Fibroblast of skin of left biceps (primary cell): ENCODE measurements at places on chromosomes 2 and 18.

DNA sequence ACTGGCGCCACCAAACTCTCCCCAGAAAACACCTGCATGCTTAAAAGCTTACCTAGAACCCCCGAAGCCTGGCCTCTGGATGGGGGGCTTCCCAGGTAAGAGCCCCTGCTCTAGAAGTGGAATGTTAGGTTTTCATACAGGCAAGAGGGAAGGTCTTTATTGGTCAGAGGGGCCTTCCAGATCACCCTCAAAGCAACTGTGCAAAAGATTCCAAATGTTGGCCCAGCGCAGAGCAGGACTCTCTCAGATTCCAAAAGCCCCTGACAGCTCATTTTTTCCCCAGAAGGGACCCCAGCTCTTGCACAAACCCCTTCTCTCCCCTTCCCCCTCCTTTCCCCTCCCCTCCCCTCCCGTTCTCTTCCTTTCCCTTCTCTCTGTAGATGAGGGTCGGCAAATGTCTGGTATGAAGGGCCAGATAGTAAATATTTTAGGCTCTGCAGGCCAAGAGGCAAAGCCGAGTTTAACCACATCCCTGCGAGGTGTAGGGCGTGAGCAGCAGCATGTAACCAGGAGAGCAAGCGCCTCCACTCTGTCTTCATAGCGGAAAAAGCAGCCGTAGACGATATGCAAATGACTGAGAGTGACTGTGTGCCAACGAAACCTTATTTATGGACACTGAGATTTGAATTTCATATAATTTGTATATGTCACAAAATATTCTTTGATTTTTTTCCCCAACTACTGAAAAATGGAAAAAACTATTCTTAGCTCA lies 116.9 kb downstream of the SMAD7 start:
- no peak for DNase-seq

GRCh38 chr18:73136134-73136533 lies 268.3 kb upstream of the NETO1 start:
- no peak for DNase-seq

DNA sequence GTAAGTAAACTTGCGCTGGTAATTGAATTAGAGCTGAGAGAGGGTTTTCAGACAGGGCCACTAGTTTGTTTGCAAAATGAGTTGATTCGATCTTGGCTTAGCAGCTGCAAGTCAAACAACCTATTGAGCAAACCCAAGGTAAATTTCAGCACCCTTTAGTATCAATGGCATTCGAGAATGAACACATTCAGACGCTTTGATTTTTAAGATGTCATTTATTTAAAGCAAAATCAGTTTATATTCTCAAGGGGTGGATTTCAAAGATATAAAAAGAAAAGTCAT lies 44.2 kb downstream of the TGIF1 start:
- no peak for DNase-seq

GRCh38 chr2:236661762-236662110 lies 92.1 kb downstream of the ACKR3 start:
- DNase-seq = no peak

DNA sequence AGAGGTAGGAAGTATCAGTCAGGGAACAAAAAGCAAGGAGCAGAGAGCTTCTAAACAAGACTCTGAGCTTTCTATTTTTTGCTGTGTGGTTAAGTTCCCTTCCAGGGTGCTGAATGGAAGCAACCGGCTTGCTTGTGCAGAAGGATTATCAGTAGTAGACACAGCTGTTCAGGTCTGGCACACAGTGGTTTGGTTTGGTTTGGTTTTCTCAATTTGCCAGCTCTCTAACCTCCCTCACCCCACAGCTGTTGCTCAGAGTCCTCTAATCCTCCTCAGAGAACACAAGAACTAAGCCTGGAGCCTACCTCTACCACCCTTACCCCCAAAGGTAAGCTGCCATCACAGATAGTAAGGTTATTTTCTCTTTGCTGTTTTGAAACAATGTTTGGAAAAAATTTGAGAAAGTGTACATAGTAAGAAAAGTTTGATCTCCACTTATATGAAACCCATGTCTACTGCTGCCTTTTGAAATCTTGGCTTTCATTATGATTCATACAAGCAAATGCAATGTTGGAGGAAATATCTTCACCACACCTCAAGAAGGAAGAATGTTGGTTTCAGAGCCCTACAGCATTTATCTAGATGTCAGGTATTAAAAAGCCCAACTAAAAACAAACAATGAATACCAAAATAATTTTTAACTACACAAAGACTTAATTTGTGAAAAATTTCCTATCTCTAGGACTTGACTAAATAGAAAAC lies 255.3 kb downstream of the NR4A2 start:
- DNase-seq = no peak

GRCh38 chr18:40868110-40868858 lies 1086.8 kb upstream of the PIK3C3 start:
- DNase-seq = no peak

DNA sequence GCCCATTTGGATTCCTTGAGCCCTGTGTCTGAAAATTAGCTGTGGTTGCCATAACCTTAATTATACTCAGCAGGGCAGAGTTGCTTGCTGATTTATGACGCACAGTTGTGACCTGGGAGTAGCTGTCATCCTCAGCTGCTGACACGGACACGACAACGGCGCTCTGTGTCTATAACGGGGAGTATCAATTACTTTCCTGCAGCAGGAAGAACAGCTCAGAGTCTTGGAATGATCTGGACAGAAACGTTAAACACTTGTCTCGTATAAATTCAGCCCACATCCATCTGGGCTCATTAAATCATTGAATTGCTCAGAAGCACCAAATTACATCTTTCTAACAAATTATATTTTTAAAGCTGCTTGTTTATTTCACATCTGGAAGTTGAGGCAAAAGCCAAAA lies 116.3 kb downstream of the SEPTIN10 start:
- DNase-seq = peak; percentile 36

DNA sequence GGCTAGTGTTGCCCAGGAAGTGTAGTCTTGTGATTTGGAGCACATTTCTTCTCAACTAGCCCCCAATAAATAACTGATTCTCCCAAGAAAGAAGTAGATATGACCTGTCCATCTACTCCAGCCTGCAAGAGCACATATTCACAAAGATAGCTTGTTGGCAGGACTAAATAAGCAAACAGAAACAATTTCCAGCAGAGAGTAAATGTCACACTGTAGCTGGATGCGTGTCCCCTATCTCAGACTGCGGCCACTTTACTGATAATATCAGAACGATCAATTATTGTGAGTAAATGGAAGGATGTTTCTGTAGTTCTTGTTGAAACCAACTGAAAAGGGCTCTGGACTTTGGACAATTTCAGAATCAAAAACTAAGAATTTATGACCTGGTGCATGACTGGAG lies 97.9 kb downstream of the PIEZO2 start:
- no peak for DNase-seq

DNA sequence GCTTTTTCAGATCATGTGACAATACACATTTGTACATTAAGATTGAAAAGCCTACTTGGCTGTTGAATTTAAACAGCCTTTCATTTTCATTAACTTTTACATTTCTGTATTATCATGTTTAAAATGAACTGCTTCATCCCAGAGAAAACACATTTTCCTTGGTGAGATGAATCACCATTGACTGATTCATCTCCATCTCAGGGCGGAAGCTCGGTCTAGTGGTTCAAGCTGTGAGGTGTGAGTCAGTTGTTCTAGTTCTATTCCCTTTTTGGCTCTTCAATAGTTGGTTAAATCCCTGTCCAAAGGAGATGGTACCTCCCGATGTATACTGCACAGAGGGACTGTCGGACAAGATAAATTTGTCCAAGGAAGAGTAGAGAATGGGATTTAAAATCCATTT lies 189.7 kb downstream of the ADCYAP1 start:
- DNase-seq = peak; percentile 4

DNA sequence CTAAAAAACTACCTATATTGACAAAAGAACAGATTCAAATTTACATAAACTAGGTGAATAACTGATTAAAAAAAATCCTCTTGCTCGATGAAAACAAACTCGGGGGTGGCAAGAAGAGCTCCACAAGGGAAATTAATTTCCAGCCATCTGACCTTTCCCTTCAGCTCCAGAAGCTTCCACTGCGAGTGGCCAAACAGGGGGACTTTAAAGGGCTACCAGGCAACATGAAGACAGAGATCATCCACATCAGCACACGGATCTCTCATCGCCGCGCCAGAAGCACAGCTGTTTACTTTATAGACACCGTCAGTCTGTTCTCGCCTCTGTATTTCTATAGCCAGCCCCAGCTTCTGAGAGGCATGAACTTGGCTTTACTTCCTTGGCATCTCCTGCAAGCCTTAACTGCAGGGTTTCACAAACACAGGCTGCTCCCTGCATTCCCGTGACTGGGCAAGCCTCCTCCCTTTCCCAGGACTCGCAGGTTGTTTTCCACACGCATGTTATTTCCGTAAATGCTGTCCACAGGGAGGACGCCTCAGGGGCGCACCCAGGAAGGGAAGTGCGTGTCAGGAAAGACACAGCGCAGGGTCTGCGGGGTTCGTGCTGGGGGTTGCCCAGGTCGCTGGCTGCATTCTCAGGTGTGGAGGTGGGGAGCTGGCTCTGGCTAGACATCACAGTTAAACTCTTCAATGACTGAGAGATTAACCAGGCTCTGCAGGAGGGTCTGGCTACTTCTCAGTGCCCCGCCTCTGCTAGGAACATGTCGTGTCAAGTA lies 85.0 kb downstream of the USP40 start:
- DNase-seq = no peak

DNA sequence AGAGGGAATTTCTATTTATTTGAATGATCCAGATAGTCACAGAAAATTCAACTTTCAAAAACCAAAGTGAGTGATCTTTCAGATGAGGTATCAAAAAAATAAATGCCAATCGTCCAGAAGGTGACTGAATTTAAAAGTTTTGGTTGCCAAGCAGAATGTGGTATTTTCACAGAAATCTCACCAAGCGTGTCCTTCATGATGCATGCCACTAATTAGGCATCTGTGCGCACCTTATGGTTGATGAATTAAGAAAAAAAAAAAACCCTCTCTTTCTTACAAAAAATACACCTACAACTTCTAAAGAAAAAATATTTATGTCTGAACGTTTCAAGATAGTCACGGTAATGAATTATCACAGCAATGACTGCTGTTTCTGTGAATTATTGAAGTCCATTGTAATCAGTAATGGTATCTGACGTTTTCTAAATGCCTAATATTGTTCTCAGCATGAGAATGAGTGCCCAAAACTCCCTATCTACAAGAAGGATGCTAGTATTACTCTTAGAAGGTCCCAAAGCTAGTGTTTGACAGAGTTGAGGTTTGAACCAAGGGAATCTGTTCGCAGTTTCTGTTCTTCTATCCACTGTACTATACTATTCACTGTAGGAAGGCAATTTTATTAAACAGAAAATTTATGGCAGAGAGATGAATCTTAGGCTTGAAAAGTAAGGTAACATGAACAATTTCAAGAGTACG lies 219.6 kb upstream of the NETO1 start:
- no peak for DNase-seq

GRCh38 chr2:85748039-85748734 lies 5.6 kb upstream of the ATOH8 start:
- DNase-seq = no peak

DNA sequence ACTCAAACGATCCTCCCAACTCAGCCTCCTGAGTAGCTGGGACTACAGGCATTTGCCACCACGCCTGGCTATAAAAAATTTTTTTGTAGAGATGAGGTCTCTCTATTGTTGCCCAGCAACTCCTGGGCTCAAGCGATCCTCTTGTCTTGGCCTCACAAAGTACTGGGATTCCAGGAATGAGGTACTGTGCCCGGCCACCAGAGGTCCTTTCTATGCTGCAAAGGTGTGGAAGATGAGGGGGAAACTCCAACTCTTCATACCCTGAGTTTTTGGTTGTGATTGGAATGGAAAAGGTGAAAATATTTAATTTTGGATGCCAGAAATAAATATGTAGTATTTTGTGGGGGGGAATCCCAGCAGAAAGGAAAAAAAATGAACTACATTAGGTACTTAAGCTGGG lies 36.0 kb downstream of the MRPL33 start:
- DNase-seq = no peak

GRCh38 chr2:66813525-66813924 lies 378.6 kb downstream of the MEIS1 start:
- DNase-seq = no peak

GRCh38 chr2:172461591-172462372 lies 34.4 kb downstream of the ITGA6 start:
- DNase-seq = no peak
